ENCODE measurements at places on chromosomes 16 and 17.

DNA sequence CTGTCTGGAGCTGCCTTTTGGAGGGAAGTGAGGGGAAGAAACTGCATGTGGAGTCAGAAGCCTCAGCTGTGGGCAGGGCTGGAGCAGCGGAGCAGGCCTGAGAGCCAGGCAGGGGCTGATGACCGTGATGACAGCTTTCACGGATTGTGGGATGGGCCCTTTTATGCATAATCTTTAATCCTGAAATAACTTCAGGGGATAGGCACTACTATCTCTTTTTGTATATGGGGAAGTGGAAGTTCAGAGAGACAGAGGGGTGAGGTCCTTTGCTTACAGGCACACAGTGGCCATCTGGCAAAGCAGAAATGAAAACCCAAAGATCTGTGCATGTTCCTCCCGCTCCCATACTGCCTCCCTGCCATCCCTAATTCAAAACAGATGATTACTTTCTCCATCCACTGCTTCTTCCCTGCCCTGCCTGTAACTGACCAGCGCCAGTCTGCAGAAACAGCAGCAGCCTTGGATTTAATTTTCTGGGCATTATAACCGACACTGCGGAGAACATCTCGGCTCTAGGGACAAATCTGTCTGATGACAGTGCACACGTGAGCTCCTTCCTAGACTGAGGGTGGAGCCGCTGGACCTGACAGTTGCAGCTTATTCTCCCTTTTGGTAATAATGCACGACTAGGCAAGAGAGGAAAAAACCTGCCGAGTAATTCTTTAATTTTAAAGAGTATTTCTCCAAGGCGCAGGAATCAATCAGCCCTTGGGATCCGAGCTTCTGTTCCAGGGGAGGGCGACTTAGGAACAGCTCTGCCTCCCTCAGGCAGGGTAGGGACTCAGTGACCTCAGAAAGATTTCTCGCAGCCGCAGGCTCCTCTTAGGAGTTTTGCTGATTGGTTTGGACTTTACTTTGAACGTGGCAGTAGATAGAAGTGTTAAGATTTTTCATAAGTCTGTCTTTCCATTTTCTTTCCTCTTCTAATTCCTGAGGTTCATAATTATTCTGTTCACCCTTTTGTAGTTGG, 95.4 kb downstream of the UTP18 start:
- DNase-seq: no peak

DNA sequence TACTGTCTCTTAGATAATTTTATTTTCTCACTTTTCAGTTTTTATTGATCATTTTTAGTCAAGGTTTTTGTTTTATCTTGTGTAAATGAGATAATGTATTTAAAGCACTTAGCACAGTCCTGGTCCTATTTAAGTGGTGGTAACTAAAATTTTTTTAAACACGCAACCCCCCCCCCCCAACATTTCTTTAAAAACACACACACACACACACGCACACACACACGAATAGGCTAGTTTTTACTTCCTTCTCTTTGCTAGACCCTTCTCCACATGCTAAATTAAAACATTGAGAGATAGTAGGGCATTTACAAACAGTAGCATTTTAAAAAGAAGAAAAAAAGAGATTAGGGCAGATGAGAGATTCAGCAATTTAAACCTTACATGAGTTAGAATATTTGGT, 5.0 kb downstream of the NFATC3 start:
- DNase-seq: no peak

DNA sequence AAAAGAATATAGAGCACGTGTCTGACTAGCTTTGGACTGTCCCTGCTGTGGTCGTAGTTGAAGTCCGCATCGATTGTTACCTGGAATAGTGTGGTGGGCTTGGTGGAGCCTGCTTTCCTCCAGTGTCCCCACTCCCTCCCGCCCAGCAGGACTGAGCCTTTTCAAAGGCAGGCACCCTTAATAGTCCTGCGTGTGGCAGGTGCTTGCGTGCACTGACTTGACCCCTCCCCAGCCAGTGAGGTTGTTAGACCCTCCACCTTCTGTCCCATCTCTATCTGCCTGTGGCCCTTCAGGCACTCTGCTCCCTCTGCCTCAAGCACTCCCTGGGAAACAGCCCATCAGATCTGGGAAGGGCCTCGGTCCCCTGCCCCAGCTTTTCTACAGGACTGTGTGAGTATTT, 36.6 kb downstream of the TMEM11 start:
- DNase-seq: no peak

DNA sequence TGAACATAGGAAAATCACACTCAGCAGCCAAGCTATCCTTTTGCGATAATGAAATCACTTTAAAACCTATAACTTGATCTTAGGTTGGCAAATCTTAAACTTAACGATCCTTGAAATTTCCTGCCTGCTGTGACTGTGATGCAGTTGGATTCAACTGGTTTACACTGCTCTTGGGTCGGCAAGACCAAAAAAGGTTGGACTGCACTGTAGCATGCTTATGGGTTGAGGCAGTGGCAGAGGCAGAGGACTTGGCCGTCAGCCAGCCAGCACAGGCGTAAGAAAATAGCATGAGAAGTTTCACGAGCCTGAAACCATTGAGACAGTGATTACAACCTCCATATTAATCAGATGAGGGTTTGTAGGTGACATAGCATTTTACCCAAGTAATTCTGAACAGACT, 21.4 kb downstream of the WSB1 start:
- no peak for DNase-seq

- no peak for DNase-seq
Observed at GRCh38 chr17:77556383-77557061, 402.0 kb upstream of the TNRC6C start.

DNA sequence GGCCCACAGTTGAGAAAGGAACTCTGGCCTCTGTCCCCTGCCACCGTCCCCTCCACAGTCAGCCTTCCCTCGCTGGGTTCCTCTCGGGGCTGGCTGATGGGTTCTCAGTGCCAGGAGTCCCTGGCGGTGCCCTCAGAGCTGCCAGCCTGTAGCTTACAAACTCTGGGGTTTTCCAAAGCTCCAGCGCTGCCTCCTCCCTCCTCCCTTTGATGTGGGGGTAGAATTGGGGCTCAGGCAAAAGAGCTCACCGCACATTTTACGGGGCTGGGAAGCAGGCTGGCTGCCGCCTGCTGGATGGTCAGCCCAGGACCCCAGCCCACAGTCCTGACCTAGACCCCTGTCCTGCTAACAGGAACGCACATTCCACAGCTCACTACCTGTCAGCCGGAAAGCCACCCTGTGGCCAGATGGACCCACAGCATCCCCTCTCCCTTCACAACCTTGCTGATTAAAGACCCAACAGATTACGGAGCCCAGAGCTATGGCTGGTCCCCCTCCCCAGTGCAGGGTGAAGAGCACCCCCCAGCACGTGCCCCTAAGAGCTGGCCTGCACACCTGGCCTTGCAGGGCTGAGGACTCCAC, 6.0 kb downstream of the VASN start:
- DNase-seq: no peak

DNA sequence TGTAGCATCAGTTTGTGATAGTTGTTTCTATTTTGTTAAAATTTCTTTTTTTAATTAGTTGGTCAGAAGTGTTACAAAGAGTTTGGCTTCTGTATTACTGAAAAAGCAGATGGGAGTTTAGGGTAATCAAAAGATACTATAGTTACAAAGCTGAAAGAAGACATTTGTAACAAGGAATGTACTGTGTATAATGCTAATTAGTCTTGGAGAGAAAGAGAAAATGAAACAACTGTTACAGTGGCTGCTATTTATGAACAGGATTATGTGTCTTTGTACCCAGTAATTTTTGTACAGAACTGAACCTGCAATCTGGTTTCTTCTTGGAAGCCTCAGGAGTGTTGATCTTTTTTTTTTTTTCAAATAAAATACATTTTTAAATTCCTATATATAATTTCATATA, 14.3 kb downstream of the GDPD1 start:
- DNase-seq: no peak

DNA sequence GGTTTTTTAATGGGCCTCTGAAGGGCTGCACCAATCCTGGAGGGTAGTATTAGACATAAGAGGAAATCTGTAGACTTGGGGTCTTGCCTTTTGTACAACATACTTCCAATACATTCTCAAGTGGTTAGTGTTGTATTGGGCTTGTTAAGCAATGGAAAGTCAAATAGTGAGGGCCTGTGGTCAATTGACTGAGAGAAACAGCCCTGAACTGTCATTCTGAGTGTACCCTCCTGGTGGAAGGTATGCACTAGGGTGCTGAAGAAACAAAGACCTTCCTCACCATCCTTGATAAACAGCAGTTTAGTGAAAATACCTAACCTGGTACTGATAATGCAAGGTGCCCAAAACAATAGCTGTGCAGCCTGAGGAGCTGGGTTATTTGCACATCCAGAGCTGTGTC, 22.2 kb downstream of the OR2C1 start:
- no peak for DNase-seq

DNA sequence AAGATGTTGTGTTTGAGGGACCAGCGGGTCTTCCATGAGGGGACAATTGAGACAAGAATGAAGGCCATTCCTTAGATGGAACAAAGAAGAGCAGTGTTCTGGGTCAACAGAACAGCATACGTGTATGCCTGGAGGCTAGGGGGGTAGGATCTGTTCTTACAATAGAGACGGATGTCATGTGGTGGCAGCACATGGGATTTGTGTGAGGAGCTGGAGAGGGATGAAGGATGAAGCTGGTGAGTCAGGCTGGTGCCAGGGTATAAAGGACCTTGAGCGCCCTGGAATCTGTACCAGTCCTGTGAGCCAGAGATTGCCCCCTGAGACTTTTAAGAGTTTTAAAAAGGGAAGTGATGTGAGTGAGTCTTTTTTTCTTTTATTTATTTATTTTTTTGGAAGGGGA, 22.8 kb upstream of the WFDC1 start:
- no peak for DNase-seq

DNA sequence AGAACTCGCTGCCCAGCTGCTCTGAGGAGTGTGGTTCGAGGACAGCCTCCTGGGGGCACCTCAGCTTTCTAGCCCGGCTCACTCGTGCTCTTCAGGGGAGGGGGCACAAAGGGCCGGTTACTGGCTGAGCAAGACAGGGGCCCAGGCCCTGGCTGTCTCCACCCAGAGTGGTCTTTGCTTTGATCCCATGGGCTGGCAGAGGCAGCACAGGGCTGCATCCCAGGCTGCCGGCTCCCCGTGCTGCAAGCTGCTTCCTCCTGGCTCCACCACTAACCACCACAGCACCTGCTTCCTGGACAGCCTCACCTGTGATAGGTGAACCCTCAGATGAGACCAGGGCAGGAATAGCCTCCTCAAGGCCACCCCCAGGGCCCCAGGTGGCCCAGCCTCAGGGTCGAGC, 6.8 kb downstream of the SPPL2C start:
- no peak for DNase-seq

DNA sequence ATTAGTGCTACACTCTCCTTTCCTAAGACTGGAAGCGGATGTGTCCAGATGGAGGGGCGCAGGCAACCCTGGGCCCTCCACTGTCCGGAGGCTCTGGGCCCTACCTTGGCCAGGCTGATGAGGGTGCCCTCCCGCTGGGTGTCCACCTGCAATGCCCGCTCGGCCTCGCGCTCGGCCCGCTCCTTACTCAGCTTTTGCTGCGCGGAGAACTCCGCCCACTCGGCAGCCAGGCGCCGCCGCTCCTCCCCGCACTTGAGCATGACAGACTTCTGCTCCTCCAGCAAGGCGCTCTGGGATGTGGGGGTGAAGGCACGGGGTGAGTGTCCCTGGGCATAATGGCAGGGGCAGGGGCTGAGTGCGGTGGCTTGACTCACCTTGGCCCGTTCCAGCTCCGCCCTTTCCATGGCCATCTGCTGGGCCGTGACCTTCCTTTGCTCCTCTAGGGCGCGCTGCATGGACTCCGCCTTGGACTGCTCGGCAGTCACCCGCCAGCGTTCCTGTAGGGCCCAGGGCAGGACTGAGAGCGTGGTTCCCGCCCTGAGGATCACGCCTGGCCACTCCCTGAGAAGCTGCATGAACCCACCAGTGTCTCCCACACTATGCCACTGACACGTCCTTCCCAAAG, 10.1 kb upstream of the MRPL38 start:
- no peak for DNase-seq

GRCh38 chr16:25010542-25010941, 4.6 kb downstream of the ARHGAP17 start:
- no peak for DNase-seq

- DNase-seq: no peak
Observed at GRCh38 chr17:69593716-69594115, 179.2 kb downstream of the MAP2K6 start.

DNA sequence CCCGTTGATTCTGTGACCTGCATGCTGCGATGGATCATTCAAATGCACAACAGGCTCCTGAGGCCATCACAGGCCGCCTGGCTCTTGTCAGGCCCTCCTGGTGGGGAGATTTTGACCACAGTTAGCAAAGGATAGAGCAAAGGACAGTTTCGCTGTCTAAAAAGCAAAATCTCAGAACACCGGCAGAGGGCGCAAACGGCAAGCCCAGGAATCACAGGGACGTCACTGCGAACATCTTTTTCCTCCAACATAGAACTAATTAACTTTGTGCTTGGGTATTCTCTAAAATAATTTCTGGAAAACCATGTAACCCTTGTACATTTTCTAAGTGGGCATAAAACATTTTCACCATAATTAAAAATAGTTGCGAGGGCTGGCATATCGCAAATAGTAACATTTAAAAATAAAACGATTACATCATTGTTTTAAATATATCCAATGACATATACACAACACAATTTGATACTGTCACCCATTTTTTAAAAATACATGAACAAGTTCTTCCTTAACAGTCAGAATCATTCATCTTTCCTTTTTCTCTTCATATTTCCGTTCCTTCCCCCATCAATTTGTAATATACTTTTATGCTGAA, 19.7 kb upstream of the SLC47A1 start:
- no peak for DNase-seq

DNA sequence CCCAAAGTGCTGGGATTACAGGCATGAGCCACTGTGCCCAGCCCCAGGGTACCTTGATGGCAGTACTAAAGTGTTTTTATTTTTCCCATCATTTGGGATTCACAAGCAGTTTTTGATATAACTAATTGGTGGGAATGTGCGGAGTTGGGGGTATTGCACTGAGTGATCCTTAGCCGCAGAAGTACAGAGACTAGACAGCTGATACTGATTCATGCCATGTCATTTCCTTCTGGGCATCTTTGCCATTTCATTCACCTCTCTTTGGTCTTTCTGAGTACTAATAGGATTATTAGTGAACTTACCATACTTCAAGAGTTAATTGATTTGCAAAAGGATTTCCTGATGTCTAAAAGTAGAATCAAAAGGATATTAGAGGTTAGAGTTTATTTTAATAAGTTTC, 9.7 kb downstream of the NMT1 start:
- no peak for DNase-seq
